Stimulated activated CD4-positive, alpha-beta T cell treated with anti-CD3 and anti-CD28 coated beads, Interleukin-4, amount 100 ng/mL, for 4 hours (primary cell): ENCODE measurements at places on chromosomes 5 and 9.

DNA sequence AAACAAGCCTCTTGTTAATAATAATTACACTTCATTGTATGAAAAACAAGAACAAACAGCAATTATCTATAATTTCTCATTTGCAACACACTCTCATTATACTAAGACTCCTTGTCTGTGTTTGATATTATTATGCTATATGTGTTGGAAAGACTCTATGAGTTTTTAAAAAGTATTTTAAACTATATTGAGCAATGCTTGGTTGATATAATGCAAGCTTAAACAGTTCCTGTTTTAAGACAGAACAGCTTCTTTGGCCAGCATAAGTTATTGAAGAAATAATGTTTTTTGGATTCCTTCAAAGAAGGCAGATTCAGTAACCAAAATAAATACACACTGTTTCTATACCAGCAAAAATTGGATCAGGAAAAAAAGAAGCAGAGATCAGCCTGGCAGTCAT, 871.4 kb downstream of the MAT2B start:
- DNase-seq, result no peak

DNA sequence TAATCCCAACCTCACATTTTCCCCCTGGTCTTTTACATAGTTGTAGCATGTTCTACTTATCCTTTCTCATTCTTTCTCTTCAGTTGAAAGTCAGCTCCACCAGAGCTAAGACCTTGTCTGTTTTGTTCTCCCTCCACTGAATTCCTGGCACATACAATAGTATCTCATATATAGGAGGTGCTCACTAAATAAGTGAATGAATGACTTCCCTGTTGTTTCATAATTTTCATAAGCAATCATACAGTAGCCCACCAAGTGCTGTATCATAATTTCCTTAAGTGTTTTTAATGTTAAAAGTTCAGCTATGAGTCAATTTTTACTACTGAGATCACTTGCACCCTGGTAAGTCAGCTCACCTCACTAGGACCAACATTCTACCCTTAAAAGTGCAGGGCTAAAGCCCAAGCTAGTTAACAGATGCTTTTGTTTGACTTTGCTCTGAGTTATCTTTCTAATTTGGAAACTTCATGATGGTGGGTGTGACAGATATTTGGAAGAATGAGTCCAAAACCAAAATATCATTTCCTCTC, 27.6 kb downstream of the TMEM245 start:
- no peak for DNase-seq

- DNase-seq, result peak; percentile 23
These were observed 54.0 kb downstream of the SECISBP2 start for GRCh38 chr9:89372230-89372816.

- no peak for DNase-seq
These were observed 126.5 kb upstream of the PAM start for GRCh38 chr5:102628441-102629175.

DNA sequence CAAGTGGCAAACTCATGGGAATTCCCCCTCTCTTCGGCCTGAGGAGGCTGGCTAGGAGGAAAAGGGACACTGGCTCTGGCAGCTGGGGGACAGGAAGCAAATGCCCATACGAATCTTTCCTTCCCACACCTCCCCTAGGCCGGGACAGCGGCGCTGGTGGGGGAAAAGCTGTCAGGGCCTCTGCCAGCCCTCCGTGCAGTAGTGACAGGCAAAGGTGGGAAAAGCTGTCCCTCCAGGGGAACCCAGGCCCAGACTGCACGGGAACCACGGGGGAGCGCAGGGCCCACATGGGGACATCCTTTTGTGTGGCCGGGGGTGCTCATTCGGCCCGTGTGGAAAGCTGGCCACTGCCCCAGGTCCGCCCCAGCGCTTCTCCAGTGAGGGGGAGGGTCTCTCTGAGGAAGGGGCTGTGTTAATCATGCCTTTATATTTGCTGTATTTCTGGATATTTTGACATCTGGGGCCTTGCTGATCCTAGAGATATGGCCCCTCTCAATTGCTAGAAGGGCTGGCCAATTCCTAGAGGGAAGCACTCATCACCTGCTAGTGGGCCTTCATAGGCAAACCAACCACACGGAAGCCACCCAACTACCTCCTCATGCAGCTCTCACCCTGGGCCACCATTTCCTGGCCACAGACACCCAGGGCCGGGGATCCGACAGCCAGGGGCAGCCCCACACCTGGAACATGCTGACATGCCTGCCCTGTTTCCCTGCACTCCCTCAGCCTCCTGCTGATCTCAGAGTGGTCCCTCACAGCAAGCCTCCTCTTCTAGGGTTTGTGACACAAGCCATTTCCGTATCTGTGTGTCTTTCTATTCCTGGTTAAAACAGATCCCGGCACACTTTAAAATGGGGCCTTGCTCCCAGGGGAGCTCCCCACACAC, 138.8 kb downstream of the ROR2 start:
- DNase-seq, result no peak

DNA sequence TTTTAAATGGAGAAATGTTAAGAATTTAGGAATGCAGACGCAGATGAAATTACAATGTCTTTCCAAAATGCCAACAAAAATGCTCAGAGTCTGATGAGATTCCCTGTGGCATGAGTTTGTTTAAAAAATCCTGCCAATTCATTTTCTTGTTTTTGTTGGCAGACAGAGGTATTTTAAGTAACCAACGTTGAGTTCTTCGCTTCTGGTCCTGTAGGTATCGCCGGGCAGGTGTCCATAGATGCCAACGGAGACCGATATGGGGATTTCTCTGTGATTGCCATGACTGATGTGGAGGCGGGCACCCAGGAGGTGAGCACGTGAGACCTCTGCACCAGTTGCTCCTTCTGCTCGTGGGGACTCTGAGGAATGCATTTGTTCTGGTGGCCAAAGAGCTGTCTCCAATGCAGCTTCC, 69.4 kb downstream of the NPR3 start:
- no peak for DNase-seq

DNA sequence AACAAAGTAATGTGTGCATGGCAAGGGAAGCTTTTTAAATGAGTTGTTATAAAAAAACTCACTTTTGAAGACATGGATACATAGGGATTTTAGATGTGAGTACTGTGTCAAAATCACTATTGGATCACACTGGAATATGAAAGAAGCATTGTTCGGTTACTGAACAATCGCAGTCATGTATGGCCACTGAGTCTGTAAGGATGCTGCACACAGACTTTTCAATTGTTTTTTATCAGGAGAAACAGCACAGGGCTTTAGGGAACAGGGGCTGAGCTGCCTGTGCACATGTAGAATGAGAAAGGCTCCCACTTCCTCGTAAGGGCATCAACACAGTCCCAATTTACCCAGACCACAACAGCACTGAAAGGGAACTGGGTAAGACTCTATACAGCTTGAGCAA, 1333.9 kb upstream of the DMAC1 start:
- DNase-seq, result no peak

- no peak for DNase-seq
These were observed 131.0 kb downstream of the NSG2 start for GRCh38 chr5:174176511-174176910.

- no peak for DNase-seq
These were observed 984.4 kb upstream of the DMAC1 start for GRCh38 chr9:8783941-8784340.

DNA sequence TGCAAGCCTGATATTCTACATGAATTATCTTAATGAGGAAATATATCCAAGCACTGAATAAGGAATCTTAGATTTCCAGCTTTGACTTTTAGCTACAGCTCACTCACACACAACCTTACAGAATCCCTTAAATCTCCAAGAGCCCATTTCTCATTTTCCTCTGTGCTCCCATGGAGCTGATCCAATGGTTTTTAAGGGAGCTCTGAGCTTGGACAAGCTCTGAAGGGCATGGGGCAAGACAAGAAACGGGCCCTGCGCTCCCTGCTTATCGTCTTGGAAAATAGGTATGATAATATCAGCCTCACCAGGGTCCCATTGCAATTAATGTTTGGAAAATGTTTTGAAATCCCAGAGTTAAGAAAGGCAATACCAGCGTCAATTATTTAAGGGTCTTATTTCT, 1021.7 kb downstream of the NR2F1-AS1 start:
- DNase-seq, result no peak

DNA sequence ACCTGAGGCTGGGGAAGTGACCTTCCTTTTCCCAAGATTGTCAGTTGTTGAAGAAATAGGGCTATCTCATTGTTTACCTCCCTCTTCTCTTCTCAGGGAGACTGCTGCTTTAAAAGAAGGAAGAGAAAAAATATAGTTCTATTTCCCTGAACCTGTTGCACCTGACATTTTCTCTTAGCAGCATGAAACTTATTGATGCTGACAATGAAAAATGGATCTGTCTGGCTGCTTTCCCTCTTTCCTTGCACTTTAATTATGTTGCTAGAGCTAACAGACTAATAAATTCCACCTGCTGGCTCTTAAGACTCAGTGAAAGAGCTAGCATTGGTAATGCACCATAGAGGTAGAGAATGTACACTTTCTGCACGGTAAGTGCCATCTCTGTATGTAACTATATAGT, 6.2 kb upstream of the CKMT2 start:
- DNase-seq, result no peak
